ENCODE measurements at places on chromosomes 1 and 21.

GRCh38 chr21:29771491-29772066 lies 168.2 kb downstream of the GRIK1 start:
- DNase-seq = no peak

GRCh38 chr1:166353213-166353612 lies 186.4 kb upstream of the FAM78B start:
- DNase-seq = no peak

DNA sequence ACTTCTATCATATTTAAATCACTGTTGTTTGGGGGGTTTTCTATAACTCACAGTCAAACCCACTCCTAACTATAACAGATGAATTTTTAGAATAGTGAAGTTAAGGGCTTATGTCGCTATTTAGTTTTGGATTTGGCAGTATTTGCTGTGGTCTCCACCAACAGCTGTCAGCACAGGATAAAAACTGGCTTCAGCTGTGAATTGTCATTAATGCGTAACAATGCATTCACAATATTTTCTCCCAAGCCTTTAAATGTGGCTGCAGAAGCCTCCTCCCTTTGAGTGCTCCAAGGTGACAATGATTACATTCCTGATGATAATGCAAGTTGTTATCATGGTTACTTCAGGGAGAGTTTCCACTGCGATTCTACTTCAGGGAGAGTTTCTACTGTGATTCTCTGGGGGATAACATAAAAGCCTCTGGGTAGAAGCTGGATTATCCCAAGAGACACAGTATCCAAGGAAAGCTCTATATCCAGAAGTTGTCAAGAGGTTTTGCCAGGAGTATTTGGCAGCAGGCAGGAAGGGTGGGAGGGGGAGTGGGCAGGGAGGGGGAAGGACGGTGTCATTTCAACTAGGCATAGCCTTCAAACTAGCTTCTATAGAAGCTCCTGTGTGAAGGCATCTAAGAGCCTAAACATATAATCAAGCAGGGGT lies 14.9 kb upstream of the SMIM12 start:
- no peak for DNase-seq

DNA sequence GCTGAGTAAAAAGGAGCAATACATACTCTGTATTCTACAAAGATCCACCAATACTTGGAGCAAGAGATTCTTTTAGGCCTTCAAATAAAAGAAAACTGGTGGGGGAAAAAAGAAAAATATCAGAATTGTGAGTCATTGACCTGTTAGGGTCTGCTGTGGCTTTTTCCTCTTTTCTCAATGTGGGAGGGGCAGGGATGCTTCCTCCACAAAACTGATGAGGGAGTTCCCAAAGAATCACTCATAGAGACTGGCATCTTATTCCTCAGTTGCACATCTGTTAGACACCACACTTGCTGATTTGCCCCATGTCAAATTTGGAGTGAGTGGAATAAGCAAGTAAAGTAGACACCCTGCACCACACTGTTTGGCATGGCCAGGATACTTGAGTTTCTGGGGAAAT lies 16.6 kb downstream of the C1orf141 start:
- no peak for DNase-seq

DNA sequence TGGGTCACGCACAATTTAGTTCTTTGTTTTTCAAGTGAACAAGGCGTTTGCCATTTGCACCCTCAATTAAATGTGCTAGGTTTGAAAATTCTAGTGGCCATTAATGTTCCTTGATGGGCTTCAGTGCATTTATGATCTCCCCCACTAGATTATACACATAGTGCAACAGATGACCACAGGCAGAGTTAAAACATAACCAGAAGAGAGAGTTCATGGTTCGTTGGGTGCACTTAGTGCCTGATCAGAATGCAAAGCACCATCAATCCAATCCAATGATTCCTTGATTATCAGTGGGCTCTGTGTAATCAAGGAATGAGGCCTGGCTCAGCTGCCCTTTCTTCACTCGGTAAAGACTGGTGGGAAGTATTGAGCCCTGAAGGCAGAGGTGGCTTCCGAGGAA lies 334.5 kb downstream of the PRDM2 start:
- no peak for DNase-seq

DNA sequence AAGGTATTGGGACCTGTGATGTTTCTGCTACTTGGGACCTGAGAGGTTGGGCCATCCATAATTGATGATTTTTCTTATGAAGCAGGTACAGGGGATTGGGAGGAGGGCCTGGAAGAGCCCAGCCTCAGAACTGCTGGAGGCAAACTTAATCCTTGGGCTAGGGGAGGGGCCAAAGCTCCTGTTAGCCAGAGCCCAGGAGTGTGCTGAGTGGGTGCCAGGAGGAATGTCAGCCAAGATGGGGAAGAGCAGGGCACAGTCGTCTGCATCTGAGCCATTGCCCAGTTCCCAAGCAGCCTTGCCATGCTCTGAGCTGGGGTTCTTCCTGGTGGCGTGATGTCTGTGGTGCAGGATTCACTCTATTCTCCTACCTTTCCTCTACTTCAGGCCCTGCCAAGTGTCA lies 5.8 kb downstream of the MAPKAPK2 start:
- no peak for DNase-seq

- no peak for DNase-seq
Observed at GRCh38 chr1:13766592-13767564, 66.9 kb downstream of the PRDM2 start.

DNA sequence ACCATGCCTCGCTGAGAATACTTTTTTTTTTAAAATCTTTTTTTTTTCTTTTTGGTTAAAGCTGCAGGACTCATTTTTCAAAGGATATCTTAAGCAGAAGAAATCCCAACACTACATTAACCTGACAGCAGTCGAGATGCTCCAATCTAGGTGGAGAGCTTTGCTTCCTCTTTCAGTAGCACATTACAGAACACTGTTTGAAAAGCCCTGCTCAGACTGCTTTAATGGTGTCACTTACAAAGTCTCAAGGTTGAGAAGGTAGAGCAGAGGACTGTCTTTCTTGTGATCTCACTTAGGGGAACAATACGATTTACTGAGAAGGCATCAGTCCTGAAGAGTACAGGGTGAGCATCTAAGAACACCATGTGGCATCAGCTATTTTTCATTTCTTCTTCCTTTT lies 21.0 kb upstream of the CPLANE2 start:
- DNase-seq = no peak

GRCh38 chr1:177700856-177701255 lies 269.0 kb downstream of the SEC16B start:
- no peak for DNase-seq

DNA sequence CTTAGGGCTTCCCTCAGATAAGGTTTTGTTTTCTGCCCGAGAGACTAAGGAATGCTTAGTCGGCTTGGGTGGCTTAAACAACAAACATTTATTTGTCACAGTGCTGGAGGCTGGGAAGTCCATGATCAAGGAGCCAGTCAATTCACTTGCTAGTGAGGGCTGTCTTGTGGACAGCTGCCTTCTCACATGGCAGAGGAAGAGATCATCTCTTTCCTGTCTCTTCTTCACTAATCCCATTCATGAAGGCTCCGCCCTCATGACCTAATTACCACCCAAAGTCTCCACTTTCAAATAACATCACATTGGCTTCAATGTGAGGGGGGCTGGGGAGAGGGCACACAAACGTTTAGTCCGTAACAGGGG lies 50.5 kb upstream of the IL12RB2 start:
- no peak for DNase-seq

GRCh38 chr1:109253803-109254620 lies 4.7 kb downstream of the CELSR2 start:
- DNase-seq = no peak

DNA sequence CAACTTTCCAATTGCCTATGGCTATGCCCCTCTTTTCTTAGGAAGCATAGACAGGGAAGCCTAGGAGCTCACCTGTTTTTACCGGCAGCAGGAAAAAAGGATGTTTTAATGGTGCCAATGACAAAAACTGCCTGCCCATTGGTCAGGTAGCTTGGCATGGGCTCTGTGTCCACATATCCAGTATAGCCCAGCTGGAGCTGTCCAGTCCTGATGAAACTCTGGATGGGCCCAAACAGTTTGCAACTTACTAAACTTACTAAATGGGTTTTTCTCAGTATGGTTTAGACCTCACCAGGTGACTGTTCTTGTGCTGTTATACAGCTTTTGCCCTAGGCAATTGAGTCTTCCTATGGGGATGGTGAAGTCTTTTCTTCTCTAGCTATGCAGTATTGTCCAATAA lies 711.2 kb downstream of the AMY1C start:
- no peak for DNase-seq

GRCh38 chr1:41431490-41432350 lies 52.8 kb downstream of the EDN2 start:
- DNase-seq = no peak

- DNase-seq = no peak
Observed at GRCh38 chr1:29513357-29513756, 277.0 kb downstream of the PTPRU start.

DNA sequence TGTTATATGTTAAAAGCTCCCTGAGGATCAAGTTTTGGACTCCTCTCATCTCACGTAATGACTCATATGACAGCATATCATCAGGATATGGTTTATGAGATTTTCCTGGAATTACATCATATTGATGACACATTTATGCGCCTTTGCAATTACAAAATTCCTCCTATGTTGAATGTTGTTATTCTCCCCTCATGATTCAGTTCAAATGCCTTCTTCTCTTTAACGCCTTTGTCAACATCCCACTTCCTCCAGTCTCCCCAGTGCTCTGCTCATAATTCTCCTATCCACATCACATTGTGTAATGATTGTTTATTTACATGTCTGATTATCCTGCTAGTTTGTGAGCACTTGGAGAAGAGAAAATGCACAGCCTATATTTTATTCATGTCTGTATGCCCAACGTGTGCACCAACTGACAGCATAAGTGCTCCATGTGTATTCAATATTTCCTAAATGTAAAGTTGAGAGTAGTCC lies 80.9 kb upstream of the BACH1 start:
- DNase-seq = no peak

- DNase-seq = no peak
Observed at GRCh38 chr1:38569932-38570656, 289.5 kb downstream of the RRAGC start.

- no peak for DNase-seq
Observed at GRCh38 chr1:76835203-76835602, 32.1 kb upstream of the ST6GALNAC5 start.

DNA sequence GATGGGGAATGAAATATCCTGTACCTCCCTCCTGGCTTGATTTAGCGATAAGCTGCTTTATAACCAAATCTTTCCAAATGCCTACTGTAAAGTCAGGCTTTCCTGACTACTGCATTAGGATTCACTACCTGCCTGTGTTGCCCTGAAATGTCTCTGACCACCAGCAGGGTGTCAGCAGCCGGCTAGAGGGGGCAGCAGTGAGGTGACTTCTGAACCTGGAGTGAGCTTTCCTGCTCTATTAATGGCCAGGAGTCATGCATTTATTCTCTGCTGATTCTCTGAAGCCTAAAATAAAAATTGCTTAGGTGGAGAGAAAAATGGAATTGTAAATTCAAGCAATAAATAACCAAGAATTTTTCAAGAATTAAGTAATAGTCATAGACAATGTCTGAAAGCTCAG lies 2.5 kb downstream of the BACE2 start:
- DNase-seq = no peak

DNA sequence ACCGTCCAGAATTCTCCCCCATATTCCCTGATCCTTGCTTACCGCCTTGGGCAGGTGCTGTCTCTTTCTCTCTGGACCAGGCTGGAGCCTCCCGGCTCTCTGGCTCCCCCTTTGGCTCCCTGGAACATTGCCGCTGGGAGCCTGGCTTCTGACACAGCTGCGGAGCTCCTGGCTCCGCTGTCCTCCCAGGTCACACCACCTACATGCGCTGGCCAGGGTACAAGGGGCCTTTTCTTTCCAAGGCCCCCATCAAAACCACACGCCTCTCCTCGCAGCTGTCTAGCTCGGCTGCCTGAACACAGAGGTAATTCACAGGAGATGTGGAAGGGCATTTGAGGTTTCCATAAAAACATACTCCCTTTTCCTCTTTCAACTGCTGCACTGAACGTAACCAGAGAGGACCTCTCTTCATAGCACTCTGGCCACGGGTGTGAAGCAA lies 7.5 kb upstream of the ZNF648 start:
- no peak for DNase-seq

DNA sequence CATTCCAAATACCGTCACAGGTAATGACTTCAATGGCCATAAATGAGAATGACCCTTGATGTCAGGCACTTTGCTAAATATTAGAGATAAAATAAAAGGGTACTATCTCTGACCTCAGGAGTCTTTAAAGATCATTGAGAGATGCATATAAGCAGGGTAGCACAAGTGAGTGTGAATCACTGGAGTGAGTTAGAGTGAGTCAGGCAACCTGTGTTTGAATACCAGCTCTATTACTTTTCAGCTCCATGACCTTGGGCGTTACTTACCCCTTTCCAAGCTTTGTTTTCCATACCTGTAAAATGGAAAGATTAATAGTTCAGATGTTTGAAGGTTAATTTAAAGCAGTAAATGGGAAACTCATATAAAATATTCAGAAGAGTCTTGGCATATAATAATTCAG lies 1058.0 kb upstream of the ADGRL4 start:
- no peak for DNase-seq

DNA sequence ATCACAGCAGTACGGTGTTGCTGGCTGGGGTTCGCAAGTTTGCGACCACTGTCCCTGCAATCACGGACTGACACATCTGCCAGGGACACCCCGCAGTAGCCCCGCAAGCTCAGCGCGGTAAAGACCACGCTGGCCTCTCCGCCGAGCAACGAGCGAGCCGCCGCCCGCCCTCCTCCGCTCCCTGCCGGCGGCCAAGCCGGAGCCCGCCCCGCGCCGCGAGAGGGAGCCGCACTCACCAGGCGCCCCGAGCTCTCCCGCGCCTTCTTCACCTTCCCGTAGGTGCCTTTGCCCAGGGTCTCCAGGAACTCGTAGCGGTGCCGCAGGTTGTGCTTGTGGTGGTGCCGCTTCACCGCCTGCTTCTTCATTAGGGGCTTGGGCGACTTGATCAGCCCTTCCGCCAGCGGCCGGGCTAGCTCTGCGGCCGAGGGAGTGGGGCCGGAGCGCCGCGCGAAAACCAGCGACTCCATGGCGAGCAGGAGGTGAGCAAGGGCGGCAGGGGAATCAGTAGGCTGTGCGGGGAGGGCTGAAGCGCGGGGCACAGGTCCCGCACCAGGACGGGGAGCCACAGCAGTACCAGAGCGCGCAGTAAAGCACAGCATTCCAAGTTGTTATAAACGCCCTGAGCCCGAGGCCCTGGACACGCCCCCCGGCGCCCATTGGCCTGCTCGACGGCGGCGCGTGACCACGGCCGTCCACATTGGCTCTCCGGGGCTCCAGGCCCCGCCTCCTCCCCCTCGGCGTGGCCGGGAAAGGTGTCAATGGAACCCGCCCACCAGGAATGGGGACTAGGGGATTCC lies at the start of gene NUAK2:
Gene NUAK2 (minus strand): TSS at position 584 of the 797 bp plus-strand sequence. CDS start 117 bp downstream, at position 467.
- DNase-seq = peak; percentile 79

DNA sequence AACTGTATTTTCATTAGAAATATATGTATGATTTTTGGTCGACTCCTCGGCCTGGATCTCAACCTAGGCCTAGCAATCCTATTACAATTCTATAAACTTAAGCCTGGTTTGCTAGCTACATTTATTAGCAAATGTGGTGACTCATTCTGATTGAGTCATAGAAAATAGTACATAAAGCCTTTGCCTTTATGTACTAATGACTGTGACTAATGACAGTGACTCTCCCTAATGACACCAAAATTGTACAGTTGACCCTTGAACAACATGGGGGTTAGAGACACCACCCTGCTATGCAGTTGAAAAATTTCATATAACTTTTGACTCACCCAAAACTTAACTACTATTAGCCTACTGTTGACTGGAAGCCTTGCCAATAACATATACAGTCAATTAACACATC lies 78.9 kb downstream of the CLEC20A start:
- DNase-seq = no peak

GRCh38 chr1:240486611-240487010 lies 125.3 kb downstream of the GREM2 start:
- DNase-seq = no peak
